Renal pelvis (tissue), 12 donors: ENCODE measurements at places on chromosomes 7 and 10. TPM values are rescaled to one million over a fixed set of nuclear protein-coding genes. Genes with fewer than 3 reads are reported as not detected.

DNA sequence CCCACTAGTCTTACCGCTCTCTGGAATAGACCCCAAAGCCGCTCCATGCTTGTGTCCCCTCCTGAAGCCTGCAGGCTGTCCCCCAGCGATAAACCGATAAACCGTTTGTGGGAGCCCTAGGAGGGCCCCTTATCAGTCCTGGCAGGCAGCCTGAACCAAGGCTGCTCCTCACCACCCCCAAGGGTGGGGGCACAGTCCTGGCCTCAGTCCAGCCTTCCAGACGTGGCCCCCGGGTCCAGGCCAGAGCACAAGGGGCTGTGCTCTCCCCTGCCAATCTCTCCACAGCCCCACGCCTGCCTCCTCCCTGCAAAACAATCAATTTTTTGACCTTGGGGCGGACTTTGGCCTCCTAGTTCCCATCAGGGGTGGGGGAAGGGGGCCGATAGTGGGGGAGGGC lies at the start of gene TFR2:
TFR2 (minus strand) TSS at position 90 of the 397 bp plus-strand sequence; CDS start at position 47, 43 bp downstream.
- no peak for DNase-seq

DNA sequence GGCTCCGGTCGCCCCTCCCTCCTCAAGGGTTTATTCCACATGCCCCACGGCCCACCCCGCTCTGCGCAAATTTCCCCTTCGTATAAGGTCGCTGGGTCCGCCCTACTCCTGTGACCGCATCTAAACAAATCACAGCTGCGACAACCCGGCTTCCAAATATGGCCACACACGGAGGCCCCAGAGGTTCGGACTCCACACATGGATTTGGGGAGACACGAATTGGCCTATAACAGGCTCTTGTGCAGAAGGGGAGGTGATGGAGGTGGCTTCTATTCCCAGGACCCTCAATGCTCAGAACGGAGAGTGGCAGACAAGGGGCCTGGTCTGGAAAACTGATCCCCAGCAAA lies 90.1 kb downstream of the FOXL3 start:
- DNase-seq = no peak

DNA sequence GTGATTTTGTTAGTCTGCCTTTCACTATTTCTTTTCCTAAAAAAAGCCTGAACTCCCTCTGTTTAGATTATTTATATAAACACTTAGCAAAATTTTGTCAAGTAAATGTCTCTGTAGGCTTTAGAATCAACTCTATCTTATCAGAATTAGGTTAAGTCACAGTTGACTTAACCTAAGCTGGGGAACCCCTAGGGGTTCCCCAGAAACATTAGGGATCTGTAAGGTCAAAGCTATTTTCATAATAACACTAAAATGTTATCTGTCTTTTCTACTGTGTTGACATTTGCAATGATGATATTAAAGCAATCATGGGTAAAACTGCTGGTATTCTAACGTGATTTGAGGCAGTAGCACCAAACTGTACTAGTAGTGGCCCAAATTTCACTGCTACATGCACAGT lies 24.3 kb downstream of the DYNC1I1 start:
- no peak for DNase-seq

DNA sequence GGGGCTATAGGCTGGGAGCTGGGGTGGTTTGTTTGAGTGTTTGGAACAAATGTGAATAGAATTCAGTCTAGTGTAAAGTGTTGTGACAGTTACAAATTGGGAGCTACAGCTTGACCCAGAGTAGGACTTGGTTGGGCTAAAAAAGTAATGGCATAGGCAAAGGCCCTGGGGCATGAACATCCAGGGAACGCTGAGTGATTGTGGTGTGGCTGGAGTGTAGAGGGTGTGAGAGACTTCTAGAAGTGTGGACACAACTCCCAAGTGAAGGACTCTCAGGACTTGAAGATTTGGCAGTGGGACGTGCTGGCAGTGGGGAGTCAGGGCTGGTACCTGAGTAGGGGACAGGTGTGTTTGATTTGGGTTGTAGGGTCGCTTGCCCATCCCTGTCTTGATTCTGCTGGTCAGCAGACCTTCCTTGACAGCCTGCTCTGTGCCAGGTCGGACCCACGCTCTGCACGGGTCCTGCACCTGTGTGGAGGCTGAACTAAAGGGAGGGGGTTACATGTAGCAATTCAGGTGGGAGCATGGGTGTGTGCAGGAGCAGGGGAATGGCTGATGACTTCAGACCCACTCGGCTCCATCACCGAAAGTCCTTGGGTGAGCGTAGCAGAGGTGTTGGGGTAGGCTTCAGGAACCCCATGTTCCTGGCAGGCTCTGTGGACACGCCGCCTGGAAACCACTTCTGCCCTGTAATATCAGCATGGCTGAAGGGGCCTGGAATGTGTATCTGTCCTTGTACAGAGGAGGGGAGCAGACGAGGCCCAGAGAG lies 43.3 kb downstream of the ZMIZ1 start:
- DNase-seq = no peak

GRCh38 chr7:133518718-133519117 lies 265.8 kb downstream of the EXOC4 start:
- no peak for DNase-seq

DNA sequence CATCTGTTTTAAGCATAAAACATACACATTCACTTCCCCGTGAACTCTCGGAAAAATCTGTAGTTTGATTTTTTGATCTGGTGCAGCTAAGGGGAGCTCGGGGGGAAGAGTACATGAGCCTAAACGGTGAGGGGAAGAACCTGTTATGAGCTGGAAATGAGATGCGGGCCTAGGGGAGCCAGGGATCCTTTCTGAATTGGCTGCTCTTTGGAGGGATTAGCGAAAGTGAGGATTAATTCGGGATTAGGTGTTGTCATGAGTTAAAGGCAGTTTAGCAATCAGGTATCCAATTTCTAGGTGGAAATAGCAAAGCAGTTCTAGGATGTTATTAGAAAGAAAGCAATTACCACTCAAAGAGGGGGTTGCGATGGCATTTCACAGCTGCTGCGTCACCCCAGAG lies 51.1 kb upstream of the ADARB2 start:
- no peak for DNase-seq

DNA sequence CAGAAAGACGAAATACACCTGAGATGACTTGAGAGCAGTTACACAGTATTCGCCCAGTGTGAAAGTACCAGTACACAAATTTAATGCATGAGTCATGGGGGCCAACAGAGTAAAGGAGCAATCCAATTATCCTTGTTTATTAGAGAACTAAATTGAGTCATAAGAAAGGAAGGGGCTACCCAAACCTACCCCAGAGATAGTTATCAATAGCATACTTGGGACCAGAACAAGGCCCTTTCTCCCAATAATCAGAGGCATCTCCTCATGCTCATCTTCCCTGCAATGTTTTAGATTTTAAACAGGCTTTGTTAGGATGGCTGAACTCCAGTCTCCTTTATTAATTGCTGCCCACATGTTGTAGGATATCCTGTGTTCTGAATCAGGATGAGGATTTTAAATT lies 239.7 kb upstream of the LRGUK start:
- DNase-seq = no peak

DNA sequence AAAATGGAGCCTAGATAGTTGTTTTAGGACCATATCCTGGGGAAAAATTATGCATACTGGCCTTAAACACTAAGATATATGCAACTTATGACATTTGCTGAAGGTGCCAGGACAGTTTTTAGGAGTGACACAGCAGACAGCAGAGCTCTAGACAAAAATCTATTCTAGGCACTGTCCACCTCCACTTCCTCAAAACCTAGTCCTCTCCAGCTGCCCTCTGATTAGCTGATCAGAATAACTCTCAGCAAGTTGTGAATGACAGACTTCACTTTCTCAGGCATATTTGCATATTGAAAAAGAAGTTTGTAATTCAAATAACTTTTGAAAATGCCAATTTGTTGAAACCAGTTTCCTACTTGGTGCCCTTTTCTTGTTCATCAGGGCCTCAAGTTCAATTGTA lies 152.3 kb upstream of the STEAP4 start:
- DNase-seq = no peak

GRCh38 chr7:774161-775109 lies 47.4 kb upstream of the PRKAR1B start:
- peak; percentile 35 for DNase-seq

DNA sequence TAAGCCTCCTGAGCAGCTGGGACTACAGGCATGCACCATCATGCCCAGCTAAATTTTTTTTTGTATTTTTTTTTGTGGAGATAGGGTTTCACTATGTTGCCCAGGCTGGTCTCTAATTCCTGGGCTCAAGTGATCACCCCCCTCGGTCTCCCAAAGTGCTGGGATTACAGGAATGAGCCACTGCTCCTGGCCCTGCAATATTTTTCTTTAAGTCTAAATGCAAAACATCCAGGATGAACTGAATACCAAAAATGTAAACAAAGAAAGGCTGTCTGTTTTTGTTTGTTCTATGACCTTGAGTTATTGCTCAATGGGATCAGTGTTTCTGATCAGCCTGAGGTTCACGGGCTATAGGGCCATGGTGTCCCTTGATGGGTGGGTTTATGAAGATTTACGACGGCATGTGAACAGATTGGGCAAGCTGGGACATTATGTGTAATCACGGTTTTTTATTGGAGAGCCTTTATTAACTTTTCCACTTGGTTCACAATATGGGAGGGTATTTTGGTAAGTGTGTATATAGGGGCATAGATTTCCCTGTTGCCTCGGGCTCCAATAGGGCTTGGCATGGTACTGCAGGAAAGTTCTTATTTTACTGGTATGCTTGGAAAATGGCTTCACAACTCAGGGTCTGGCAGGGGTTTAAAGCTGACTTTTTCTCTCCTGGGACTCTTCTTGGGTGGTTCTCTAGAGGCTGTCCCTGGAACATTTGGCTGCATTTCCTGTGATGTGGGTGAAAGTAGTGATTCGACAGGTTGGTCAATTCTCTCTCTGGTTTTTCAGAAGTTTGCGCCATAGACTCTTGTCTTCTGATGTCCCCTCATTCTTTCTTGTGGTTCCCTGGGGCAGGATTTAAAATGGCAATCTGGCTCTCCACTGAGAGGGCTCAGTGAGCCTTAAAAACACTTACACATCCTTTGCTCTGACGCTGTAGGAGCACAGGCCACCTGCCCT lies 41.6 kb downstream of the MRPS33 start:
- no peak for DNase-seq

DNA sequence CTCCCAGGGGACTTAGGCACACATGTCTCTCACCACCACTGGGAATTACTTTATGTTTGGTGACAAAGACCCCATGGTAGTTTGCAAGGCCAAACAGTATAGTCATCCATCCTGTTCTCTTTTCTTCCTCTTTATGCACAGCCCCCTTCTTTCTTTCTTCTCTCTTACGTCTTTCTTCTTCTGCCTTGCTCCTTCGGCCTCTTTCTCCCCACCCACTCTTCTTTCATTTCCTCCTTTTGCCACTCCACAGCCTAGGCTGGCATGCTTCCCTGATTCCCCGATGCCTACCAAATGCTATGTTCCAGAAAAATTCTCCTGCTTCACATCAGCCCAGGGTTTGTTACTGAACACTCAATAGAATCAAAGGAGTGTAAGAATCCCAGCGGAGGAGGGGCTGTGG lies 62.4 kb upstream of the MKLN1 start:
- DNase-seq = no peak

GRCh38 chr10:86288695-86289576 lies 77.7 kb downstream of the GRID1 start:
- DNase-seq = no peak

DNA sequence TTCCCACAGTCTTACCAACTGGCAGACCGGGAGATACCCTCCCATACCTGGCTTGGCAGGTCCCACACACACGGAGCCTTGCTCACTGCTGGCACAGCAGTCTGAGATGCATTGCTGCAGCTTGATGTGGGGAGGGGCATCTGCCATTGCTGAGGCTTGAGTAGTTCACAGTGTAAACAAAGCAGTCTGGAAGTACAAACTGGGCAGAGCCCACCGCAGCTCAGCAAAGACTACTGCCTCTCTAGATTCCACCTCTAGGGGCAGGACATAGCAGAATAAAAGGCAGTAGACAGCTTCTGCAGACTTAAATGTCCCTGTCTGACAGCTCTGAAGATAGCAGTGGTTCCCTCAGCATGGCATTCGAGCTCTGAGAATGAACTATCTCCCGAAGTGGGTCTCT lies 69.6 kb upstream of the RELN start:
- no peak for DNase-seq

GRCh38 chr7:69402696-69403095 lies 195.6 kb upstream of the AUTS2 start:
- no peak for DNase-seq

DNA sequence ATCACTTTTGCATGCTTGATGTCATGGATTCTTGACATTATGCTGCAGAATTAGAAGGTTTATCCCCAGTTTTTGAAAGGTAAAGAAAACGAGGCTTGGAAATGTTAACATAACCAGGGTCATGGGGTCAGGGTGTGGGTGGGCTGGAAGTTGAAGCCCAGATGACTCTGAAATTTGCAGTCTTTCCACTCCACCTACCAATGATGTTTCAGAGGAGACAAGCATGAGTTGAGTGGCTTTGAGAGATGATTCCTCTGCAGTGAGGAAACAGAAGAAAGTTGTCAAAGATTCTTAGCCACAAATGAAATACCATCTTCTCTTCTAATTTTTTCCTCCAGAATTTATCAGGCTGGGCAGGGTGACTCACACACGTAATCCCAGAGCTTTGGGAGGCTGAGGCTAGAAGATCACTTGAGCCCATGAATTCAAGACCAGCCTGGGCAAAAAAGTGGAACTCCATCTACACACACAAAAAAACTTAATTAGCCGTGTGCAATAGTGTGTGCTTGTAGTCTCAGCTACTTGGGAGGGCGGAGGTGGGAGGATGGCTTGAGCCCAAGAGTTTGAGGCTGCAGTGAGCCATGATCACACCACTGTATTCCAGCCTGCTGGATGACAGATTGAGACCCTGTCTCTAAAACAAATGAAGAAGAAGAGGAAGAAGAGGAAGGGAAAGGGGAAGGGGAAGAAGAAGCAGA lies 239.1 kb upstream of the AUTS2 start:
- DNase-seq = no peak

The AOAH gene
- 2.7 TPM for polyA plus RNA-seq

The ATOH7 gene
- polyA plus RNA-seq = 1.4 TPM
